ENCODE measurements at places on chromosomes 12 and 14.

- no peak for DNase-seq
Measured at GRCh38 chr12:19287302-19287701, 152.0 kb upstream of the AEBP2 start.

DNA sequence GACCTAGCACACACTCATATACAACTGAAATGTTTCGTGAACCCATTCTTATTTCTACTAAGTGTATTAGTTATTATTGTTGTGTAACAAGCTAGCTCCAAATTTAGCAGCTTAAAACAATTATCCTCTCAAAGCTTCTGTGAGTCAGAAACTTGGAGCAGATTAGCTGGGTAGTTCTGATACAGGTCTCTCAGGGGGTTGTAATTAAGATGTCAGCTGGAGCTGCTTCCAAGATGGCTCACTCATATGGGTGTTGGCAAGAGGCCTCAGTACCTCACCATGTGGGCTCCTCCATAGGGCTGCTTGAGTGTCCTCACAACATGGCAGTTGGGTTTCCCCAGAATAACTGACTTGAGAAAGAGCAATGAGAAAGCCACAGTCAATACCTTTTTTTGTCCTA is 9.8 kb downstream of the GPR135 start:
- DNase-seq, result no peak

DNA sequence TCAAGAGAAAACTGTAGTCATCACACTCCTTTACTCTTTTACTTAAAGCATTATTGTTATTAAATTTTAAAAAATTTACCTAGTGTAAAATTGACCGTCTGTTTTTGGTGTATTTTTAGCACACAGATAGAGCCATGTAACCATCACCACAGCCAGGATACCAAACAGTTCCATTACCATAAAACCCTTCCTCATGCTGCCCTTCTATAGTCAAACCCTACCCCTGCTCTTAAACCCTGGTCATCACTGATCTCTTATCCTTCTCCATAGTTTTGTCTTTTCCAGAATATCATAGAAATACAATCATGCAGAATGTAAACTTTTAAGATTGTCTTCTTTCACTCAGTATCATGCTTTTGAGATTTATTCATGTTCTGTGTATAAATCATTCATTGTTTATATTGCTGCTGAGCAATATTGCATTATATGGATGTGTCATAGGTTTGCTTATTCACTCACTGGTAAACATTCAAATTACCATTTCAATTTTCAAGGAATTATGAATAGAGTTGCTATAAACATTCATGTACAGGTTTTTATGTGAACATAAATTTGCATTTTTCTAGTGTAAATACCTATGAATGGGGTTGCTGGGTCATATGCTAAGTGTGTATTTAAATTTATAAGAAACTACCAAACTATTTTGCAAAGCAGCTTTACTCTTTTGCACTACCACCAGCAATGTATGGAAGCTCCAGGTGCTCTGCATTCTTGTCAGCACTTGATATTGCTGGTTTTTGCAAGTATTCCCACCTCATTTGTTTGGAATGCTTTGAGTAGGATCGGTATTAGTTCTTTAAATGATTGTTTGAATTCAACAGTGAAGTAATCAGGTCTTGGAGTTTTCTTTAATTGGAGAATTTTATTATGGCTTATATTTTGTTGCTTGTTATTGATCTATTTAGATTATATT is 125.5 kb downstream of the LMNTD1 start:
- DNase-seq, result no peak

- peak; percentile 18 for DNase-seq
Measured at GRCh38 chr14:106845286-106846087, 1319.1 kb downstream of the TMEM121 start.

DNA sequence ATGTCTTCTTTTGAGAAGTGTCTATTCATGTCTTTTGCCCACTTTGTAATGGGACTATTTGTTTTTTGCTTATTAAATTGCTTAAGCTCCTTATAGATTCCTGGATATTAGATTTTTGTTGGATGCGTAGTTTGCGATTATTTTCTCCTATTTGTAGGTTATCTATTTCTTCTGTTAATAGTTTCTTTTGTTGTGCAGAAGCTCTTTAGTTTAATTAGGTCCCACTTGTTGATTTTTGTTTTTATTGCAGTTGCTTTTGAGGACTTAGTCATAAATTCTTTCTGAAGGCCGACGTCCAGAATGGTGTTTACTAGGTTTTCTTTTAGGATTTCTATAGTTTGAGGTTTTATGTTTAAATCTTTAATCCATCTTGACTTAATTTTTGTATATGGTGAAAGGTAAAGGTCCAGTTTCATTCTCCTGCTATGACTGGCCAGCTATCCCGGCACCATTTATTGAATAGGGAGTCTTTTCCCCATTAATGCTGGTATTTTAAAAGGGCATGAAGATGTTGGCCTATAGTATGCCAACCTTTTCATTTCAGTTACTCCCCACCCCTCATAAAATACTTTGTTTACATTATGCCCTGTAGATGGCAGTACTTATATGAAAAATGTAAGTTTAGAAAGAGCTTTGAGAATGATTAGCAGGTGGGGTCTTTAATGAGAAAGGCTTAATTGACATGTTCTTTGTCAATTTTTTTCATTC is 62.9 kb upstream of the PSMA6 start:
- no peak for DNase-seq

- DNase-seq, result no peak
Measured at GRCh38 chr12:89679631-89680030, 29.0 kb downstream of the ATP2B1 start.

DNA sequence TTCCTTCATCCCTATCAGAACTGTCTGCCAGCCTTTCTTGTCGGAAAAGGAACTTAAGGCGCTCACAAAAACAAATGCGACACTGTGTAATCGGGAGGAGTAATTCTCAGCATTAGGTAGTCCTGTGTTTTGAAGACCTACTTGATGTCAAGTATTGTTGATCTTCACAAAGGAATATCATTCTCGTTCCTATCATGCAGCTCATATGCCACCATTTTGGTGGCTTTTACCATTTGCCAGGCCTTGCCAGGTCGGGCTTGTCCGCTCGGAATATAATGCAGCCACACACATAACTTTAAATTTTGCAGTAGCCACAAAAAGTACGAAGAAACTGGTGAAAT is 903 bp upstream of the PPP4R3A start:
- DNase-seq, result no peak

GRCh38 chr12:131610891-131611290 is 100.0 kb upstream of the SFSWAP start:
- no peak for DNase-seq
